ENCODE measurements at places on chromosomes 2 and 18.
A peak's percentile ranks its signal among the peaks of the same experiment; 100 is the strongest.

- no peak for DNase-seq
These were observed 259.0 kb upstream of the SALL3 start for GRCh38 chr18:78720456-78721237.

- DNase-seq, result no peak
These were observed 1313.2 kb upstream of the NRXN1 start for GRCh38 chr2:52345082-52345481.

DNA sequence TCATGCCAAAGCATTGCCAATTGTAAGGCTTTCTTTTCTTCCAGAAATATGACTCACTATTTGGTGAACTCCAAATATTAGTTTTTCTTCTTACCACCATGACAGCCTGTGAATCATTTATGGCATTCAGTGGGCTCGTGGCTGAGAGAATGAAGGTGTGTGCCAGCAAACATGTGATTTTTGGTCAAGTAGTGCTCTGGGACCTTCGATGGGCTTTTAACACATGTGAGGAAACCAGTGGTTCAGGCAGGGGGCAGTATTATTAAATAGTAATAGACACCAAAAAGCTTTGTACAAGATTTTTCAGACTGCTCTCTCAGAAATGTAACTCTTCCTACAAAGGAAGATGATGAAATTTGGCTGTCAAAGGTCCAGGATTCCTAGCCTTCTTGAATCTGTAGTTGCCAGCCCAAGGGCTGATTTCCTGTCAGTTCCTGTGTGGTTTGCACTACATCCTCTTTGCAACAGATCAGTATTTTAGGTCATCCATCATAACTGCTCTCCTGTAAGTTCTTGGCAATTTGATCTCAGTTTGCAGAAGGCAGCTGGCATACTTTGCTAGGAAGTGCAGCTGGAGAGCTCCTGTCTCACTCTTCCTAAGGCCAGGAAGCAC is 64.3 kb downstream of the BABAM2 start:
- DNase-seq, result no peak

DNA sequence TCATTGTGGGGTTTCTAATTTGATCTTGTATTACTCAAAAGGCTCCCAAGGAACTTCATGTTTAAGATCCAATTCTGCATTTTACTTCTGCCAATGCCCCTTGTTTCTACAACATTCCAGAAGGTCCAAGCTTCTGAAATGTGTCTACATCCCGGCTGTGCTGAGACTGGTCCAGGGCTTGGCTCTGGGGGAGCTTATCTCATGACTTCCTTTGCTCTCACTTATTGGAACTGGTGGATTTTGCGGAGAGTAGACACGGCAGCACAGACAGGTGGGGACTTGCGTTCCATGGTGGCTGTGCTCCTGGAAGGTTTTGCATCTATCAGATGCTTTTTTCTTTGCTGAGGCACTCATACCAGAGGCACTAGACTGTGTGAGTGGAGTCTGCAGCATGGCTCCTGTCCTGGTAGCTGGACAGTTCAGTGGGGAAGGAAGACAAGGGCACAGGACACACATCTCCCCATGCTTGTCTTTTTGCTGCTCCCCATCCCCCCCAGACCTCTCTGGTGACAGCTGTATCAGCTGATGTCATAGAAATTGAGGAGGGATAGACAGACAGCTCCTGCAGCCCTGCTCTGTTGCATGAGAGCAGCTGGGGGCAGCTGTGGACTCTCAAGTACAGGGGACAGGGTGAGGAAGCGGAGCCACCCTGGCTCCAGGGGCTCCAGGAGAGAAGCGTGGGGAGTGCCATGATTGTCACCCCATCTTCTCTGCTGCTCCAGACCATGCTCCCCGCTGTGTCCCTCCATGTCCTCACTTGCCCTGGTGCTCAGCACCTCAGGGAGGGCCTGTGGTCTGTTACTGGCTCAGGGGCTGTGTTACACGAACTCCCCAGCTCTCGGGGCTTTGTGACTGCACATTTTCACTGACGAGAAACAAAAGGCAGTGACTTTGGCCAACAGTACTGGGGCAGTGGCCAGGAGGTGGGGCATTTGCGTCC is 46.0 kb downstream of the ACAA2 start:
- no peak for DNase-seq

DNA sequence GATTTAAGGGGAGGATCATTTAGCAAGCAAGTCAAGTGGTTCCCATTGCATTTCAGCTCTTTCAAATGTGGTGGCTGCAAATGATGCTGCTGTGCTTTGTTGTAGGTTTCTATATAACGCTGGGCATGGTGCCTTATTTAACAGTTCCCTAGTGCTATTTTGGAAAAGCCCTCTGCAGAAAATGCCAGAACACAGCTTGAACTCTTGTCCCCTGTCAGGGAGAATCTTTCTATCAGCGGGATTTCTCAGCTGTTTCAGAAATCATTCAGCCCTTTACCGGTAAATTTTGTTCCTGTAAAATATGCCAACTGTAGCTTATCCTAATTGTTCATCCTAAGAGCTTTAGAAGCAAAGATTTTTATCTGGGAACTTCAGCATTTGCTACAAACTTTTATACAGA is 77.8 kb upstream of the DTNA start:
- DNase-seq, result no peak

DNA sequence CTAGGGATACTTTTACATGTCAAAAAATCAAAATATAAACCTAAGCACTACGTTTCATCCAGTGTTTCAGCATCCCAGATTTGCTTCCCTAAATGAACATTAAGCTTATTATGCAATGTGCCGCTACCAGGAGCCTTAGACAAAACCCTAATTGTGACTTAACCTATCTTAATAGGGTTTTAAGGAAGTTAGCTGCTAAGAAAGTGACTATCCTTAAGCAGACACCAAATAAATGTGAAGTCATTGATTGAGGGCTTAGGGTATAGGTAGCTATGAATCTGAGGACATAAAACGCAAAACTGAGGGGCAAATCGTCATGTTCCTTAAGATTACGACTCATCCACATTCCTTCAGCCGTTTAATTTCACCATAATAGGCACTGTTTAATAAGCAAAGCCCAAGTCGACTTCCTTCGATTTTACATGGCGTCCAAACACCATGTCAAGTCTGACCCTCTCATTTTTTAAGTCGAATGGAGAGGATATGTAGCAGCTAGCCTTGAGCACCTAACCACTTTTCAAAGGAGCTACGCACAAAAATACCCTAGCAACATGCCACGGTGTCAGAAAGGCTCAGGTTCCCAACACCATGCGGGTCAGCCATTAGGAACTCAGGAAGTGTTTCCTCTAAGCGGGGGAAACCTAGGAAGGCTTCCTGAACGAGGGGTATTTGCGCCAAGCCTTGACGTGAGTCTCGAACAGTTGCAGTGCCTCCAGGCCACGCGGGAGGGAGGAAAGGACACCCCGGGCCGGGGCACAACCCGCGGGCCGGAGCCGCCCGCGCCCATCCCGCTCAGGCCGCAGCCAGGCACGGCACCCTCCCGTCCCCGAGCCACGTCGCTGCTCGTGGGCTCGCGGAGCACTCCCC is 1.0 kb downstream of the HDLBP start:
- no peak for DNase-seq

GRCh38 chr2:160942476-160943142 is 217.6 kb upstream of the TANK start:
- DNase-seq, result no peak

DNA sequence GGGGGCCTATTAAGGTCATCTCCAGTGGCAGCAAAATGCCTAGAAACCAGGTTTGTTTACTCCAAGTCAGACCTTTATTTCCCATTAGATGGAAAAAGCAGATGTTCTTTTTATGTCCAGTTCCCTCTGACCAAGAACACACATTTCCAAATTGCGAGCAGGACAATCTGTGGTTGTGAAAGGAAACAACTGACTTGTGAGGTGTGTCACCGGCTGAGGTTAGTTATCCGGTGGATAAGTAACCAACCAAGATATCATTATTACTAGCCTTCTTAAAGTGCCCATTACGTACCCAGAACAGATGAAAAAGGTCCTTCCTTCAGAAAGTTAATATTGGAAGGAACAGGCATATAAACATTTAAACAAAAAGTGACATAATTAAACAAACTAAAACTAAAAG is 112.9 kb downstream of the THADA start:
- no peak for DNase-seq

GRCh38 chr18:80169607-80170006 is 60.5 kb downstream of the ADNP2 start:
- no peak for DNase-seq

- DNase-seq, result no peak
These were observed 161.9 kb downstream of the KLHL29 start for GRCh38 chr2:23546913-23547312.

DNA sequence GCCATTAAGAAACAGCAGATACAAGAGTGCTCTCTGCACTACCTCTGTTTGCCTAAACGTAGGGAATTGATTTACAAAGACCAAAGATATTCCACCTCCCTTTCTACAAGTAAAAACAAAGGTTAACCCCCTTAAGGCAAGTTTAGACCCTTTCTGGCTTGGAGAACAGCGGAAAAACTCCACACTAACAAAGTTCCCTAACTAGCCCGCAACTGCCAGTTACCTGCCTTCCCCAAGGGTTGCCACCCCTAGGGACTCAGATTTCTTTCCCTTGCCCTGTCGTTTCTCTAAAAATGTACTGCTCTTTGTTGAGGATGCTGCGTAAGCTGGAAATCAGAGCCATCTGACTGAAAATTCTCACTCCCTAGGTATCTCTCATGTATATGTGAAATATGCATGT is 627.5 kb upstream of the SOX11 start:
- DNase-seq, result no peak

DNA sequence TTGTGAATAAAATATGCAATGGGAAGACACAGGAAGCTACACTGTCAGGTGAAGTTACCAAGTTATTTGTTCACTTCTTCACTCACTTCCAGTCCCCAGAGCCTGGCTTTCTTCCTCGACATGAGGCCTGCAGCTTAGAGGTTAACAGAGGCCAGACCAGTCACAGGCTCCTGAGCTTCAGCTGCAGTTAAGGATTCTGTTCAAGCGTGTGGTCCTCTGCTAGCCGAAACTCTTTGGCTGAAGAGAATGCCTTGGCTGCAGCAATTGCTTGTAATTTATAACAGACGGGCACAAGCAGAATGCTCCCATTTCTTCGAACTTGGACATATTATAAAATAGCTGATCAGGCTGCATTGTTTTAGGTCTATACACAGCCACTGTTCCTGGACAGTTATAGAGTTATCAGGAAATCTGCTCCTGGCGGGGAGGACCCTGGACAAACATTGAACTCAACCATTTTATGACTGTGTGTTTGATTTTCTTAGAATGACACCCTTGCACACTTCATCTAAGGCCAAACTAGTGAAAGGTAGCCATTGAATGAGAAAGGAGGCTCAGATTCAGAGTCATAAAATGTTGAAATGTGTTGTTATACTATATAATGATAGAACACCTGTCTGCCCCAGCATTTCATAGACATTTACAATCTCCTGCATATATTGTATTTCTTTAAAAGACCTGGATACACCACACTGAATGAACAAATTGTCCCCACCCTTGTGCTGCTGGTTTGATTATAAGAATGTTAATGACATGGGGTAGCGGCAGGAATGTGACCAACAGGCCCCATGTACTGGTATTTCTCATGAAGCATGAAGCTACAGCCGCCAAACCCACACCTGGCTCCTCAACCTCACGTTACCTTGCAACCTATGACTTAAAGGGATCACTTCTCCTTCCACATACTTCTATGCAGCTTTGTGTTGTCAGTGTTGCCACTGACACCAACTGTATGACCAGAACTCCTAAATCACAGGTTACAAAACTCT is 153.6 kb downstream of the TDRD15 start:
- no peak for DNase-seq

DNA sequence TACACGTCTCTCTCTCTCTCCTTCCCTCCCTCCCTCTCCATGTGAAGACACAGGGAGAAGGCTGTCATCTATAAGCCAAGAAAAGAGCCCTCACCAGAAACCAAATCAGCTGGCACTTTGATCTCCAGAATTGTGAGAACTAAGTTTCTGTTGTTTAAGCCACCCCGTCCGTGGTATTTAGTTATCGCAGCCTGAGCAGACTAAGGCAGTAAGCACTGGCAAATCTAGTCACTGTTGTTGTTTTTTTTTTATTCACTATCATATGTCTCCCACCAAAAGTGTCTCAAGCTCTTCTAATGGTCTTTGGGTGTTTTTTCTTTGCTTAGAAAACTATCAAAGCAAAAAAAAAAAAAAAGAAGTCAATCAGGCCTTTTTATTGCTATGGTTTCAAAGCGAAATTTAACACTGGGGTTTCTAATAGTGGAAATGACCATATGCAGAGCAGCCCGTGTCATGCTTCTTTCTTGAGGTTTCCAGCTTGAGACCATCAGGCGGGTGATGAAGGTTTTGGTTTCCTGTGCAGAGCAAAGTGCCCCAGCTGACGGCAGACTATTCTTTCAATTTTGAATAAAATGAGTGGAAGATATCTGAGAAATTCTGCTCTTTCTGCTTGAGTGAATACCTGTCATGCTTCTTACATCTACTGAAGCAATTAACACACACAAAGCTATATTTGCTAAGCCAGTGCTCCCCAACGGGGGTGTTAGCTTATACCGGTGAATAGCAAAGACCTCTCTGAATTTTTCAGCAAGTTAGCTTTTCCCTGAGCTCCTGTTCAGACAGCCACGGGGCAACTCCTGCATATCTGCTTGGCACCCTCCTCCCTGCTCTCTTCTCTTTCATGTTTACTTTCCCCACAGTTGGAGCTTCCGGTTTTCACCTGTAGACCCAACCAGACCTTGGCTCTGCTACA is 394.1 kb upstream of the ATP5MC3 start:
- DNase-seq, result peak; percentile 35

GRCh38 chr2:42567364-42567763 is 1.1 kb upstream of the MTA3 start:
- DNase-seq, result no peak

- DNase-seq, result peak; percentile 82
These were observed 2.0 kb upstream of the CAPN10 start for GRCh38 chr2:240584486-240585031.

DNA sequence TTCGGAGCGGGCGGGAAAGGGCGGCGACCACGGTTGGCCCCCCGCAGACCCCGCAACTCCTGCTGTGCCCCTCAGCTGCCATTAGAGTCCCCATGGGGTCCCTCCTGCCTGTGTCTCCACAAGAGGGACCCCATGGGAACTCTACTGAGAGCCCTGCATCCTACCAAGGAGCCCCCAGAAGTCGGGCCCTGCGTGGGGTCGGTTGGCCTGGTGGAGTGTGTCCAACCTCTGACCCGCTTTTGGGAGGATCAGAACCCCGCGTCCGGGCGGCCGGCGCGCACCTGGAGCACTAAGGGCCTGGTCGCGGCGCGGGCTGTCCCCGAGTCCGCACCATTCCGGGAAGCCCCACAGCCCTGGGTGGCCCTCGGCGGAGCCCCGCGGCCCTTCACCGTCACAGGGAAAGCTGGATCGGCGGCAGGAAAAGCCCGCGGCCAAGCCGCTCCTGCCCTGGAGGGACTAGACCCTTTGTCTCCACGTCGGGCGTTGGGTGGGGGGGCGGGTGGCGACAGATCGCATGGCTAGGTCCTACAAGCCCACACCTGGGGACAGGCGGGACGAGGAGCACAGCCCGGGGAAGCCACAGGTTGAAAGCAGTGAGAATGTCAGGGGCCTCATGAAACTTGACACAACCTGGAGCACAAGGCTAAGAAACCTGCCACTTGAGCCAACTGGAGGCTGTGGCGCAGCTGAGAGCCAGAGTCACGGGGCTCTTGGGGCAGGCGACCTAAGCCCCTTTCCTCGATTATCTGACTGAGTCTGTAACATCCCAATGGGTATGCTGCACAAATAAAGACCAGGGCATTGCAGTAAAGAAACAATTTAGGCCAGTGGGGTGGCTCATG is 11.2 kb upstream of the CXXC1 start:
- no peak for DNase-seq

Measured in GM13976 (cell line).